ENCODE measurements at places on chromosomes 2 and 18.

DNA sequence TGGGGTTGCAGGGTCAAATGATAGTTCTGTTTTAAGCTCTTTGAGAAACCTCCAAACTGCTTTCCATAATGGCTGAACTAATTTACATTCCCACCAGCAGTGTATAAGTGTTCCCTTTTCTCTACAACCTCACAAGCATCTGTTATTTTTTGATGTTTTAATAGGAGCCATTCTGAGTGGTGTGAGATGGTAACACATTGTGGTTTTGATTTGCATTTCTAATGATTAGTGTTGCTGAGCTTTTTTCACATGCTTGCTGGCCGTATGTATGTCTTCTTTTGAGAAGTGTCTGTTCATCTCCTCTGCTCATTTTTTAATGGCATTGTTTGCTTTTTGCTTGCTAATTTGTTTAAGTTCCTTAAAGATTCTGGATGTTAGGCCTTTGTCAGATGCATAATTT, 107.7 kb downstream of the PDE11A start:
- no peak for DNase-seq

DNA sequence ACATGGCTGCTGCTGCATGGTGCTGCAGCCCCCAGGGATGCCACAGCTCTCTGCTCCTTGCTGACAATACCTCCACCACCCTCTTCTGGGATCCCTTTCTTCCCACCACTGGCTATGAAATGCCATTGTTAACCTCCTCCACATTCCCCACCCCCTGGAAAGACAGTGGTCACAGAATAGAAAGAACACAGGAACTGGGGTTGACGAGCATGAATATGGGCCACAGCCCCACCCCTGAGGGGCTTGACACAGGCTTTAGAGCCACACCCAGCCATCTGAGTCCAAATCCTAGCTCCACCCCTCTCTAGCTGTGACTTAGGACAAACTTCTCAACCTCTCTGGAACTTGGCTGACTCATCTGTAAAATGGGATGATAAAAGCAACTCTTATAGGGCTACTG, 47.3 kb downstream of the TMEM163 start:
- DNase-seq: no peak

DNA sequence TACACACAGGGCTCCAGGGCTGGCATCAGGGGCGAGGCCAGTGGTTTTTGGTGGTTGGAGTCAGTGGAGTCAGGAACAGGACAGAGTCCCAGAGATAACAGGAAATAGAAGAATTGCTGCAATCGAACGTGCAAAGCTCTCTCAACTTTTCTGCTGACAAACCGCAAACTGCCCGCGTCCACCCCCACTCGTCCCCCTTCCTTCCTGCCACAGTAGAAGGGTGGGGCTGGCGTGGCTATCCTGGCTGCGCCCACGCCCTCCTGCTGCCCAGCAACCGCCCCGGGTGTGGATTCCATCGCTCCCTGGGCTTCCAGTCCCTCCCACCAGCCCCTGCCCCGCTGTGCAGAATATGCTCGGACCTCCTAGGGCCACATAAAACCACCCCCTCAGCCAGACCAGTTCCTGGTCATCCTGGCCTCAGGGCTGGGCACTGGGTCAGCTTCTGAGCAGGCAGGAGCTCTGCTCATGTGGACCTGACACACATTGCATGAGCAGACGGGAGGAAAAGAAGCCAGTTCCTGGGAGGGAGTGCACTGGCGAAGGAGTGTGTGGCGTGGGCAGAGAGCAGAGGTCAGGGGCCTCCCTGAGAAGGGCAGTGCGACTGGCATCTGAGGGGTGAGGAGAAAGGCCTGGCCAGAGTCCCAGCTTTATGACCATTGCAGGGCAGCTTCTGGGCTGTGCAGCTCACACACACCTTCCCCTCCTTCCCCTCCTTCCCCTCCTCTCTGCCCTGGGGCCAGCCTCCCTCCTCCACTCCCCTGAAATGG, 85.4 kb upstream of the ATG16L1 start:
- no peak for DNase-seq

GRCh38 chr2:7083580-7084509, 166.6 kb downstream of the RNF144A start:
- no peak for DNase-seq

DNA sequence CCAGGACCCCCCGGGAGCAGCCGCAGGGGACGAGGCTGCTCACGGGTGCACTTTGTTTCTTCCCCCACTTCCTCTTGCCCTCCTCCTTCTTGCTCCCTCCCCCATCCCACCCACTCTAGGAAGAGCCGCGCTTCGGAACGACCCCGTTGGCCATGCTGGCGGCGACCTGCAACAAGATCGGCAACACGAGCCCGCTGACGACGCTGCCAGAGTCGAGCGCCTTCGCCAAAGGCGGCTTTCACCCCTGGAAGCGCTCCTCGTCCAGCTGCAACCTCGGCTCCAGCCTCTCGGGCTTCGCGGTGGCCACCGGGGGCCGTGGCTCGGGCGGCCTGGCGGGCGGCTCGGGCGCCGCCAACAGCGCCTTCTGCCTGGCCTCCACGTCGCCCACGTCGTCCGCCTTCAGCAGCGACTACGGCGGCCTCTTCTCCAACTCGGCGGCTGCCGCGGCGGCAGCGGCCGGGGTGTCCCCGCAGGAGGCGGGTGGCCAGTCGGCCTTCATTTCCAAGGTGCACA, 1.3 kb downstream of the SP9 start:
- peak; percentile 25 for DNase-seq

- DNase-seq: peak; percentile 84
Measured at GRCh38 chr2:218892693-218893348, 12.2 kb downstream of the WNT10A start.

GRCh38 chr2:3293221-3293620, 84.4 kb downstream of the EIPR1 start:
- no peak for DNase-seq

GRCh38 chr2:98518101-98518500, 73.4 kb downstream of the INPP4A start:
- DNase-seq: peak; percentile 64

GRCh38 chr18:61771861-61772260, 120.9 kb downstream of the RNF152 start:
- no peak for DNase-seq

DNA sequence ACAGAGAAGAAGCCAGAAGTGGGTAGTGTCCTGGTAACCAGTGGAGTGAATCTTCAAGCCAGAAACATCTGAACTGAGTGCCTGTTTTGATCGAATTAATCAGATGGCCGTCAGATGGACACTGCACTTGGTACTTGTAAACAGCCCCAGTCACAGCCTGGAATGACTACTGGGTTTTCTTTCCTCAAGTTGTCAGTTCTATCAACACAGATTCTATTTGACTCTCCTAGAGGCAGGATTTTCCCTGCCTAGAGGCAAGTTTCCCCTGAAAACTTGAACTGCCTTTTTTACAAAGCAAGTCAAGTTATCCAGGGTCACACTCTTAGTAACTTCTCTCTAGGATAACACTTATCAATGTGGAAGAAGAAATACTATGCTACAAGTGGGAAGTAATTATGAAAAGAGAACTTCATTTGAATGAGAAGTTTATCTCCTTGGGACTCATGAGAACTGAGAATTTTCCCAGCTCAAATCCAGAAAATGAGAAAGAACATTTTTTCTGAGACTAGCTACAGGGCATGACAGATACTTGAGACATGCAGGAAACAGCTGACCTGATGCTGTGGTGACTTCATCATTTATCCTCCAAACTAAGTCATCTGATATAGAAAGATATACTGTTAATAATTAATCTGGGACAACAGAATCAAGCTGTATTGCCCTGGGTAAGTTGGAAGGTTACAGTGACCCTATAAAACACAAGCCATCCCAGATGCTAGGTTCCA, 36.0 kb downstream of the SULT1C2 start:
- DNase-seq: no peak

GRCh38 chr2:62197011-62197924, 1.4 kb downstream of the B3GNT2 start:
- peak; percentile 60 for DNase-seq

GRCh38 chr2:120710256-120710655, 25.4 kb upstream of the GLI2 start:
- no peak for DNase-seq

- DNase-seq: no peak
Measured at GRCh38 chr2:204268458-204268857, 276.8 kb upstream of the PARD3B start.

- DNase-seq: no peak
Measured at GRCh38 chr2:109393662-109393972, 220.1 kb downstream of the SEPTIN10 start.

DNA sequence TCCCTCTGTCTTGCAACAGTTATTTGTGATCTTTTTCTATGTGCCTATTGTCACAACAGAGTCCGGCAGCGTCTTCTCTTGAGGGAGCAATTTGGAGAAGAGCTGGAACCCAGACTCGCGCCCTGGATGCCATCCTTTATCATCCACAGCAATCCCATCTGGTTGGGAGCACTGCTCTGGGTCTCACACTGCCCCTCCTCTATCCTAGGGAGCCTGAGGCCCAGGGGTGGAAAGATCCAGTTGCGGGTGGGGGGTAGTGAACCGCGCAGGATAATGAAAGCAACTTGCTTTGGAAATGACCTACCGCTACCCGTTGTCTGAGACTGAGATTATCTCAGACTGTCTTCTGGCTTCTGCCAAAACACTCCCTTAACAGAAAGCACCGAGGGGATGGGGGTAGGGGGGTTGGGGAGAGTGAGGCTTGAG, 713 bp downstream of the WBP1 start:
- no peak for DNase-seq

DNA sequence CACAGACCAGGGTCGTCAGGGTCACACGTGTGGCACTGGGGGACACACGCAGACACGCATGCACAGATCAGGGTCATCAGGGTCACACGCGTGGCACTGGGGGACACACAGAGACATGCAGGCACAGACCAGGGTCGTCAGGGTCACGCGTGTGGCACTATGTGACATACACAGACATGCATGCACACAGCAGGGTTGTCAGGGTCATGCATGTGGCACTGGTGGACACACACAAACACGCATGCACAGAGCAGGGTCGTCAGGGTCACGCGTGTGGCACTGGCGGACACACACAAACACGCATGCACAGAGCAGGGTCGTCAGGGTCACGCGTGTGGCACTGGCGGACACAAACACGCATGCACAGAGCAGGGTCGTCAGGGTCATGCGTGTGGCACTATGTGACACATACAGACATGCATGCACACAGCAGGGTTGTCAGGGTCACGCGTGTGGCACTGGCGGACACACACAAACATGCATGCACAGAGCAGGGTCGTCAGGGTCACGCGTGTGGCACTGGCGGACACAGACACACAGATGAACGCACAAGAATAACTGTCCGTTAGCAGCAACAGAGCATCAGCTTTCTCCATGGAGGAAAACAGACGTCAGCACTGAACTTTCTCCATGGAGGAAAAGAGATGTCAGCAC, 34.9 kb downstream of the HDAC4 start:
- no peak for DNase-seq

DNA sequence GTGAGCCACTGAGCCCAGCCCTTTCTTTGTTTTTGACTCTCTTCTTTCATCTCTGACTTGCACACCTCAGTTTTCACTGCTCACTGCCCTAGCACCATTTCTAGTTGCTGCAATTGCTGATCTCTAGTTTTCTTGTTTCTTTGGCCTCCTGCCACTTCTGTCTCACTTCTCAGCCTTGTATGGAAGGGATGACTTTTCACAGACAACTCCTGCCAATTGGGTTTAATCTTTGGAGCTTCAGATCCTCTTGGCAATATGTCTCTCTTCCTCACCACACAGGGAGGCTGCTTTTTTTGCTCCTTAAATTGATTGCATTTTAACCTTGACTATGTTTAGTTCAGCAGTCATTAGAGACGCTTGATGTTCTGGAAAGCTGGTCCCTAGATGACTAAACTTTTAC, 323.1 kb downstream of the CTNNA2 start:
- no peak for DNase-seq

- no peak for DNase-seq
Measured at GRCh38 chr2:35035883-35036282, 1319.7 kb upstream of the CRIM1 start.

DNA sequence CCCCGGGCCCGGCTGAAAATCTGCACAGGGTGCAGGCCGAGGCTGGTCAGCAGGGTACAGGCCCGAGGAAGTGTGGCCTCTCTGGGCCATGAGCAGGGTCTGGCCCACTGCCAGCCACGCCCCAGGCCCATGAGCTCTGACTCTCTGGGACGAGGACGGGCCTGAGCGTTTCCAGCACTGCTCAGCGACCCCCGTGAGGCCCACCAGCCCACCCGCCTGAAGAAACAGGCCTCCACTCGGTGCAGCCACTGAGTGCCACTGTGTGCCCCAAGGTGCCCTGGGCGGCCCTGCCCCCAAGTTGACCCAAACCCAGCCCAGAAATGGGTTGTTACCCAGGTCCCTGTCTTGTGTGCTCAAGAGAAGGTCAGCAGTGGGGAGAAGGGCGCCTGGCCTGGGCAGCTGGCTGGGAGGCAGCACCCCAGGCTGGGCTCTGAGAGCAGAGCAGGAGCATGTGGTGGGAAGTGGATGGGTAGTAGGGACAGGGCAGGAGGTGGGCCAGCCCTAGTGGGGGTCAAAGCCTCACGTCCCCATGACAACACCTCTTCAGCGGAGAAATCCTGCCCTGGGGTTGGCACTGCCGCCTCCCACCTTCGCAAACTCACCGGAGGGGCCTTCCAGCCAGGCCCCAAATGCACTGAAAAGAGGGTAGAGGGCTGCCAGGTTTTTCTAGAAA, 2.1 kb upstream of the SNED1 start:
- DNase-seq: peak; percentile 11

GRCh38 chr18:634551-635045, 22.9 kb upstream of the TYMS start:
- DNase-seq: no peak
